ENCODE measurements at places on chromosomes 1 and 21.
A peak's percentile ranks its signal among the peaks of the same experiment; 100 is the strongest.

DNA sequence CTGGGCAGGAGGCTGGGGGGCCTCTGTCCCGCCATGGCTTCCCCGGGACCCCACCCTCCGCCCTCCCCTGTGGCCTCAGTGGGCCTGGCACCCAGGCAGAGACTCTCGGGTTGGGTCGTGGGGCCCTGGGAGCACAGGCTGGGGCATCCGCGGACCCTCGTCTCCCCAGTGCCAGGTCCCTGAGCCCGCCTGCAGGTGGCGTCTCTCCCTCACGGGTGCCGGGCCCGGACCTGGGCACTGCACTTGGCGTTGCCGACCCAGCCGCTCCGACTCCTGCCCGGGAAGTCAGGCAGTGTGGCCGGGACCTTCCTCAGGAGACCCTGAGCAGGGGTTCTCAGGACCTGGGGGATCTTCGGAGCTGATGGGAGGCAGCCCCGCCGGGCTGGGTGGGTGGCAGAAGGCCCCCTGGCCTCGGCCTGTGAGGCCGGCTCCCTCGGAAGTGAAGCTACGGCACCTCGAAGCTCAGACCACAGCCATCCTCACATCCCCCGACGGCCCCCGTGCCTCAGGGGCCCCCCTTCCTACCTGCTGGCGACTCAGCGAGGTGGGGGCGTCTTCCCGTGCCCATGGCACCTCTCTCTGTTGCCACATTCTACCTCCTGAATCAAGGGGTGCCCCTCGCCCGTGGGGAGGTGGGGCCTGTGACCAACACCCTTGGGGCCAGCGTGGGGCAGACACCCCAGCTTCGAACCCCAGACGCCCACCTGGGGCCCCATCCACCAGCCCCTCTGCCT lies 6.4 kb upstream of the C1orf159 start:
- H3K27ac ChIP-seq, result no peak overlapping the region
- no peaks in the 10 kb centered on the region for H3K36me3 ChIP-seq
- peaks cover 37% of the 10 kb centered on the region for H3K27me3 ChIP-seq
- H3K4me3 ChIP-seq, result no peak overlapping the region
- peaks cover 10% of the 10 kb centered on the region for H3K4me1 ChIP-seq
- peak; percentile 89 for DNase-seq

DNA sequence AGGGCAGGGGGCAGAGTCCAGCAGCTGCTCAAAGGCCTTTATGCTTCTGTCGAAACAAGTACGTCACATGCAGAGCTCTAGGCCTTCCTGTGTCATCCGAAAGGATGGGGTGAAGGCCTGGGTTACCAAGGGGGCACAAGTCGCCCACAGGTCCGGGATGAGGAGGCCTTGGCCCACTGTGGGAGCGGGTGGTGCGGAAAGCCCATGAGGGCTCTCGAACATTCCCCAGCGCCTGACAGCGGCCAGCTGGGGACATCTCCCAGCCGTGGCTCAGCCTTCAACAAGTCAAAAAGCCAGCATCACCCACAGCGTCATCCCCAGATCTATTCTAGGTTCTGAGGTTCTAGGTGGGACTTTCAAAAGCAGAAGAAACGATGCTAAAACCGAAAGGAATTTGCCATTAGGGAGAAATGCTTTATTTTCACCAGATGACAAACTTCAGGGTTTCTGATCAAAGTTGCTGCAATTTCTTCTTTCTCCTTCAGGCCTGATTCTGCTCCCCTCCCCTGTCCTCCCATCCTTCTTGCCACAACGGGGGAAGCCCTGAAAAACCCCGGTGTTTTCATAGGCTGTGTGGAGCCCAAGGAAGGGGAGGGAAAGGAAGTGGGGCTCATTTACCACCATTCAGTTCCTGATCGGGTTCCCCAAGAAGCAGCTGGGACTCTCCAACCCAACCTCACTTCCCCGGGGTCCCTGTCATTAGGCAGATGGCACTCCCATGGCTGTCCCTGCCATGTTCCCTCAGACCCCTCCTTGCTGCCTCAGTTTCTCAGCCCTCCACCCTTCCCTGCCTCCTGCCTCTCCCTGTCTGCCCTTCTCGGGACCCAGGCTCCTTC lies 17.6 kb downstream of the GPR137B start:
- H3K4me1 ChIP-seq, result no peaks in the 10 kb centered on the region
- no peak overlapping the region for H3K27ac ChIP-seq
- H3K4me3 ChIP-seq, result no peak overlapping the region
- no peak for DNase-seq

DNA sequence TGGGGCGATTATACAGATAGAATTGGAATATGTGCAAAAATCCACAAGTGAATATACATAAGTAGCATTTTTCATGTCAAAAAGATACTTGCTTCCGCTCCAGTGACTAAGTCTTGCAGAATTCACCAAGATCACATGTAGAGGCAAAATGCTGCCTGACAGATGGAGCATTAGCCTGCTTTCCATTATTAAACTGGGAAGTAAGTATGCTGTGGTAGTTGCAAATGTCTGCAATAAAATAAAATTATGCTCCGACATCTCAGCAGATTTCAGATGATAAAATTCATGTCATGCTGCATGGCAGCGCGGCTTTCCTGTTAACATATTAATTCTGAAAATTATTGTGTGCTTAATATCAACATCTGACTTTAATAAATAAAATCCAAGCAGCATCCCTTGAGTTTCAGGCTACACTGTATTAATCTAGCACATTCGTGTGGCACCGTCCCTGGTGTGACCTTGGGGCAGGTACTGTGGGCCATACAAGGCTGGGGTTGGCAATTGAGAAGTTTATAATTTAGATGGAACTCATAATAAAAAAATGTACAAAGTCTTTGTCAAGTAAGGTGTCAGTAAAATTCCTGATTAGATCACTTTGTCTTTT lies 366.4 kb upstream of the ZP4 start:
- DNase-seq, result no peak
- no peak overlapping the region for H3K27ac ChIP-seq
- no peaks in the 10 kb centered on the region for H3K27me3 ChIP-seq
- H3K4me3 ChIP-seq, result no peak overlapping the region
- no peaks in the 10 kb centered on the region for H3K4me1 ChIP-seq

DNA sequence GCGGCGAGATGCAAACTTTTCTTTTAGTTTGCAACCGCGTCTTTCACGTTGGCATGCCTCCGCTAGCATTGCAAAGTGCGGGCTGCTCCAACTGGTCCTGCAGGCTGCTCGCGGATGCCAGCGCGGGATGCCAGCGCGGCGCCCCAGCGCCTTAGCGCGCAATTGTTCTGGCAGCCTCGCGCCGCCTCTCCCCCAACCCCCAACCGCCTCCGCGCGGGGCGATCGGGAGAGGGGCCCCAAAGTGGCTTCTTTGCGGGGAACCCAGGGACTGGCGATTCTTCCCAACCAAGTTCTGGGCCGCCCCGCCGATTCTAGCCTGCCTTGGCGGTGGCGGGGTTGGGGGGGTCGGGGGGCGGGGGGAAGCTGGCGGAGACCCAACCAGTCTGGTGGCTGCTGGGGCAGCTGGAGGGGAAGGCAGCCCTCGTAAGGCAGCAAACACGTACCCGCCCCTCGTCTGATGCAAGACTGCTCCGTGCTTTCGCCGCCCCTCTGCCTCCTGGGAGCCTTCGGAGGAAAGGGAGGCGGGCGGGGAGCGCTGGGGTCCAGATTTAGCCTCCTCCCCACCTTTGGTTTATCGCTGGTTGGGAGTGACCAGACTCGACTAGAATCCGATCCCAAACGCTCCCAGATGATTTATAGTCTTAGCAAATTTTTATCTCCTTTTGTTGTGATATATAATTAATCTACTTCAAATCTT lies 756 bp downstream of the PHGDH start:
- peaks cover 41% of the 10 kb centered on the region for H3K4me1 ChIP-seq
- H3K27me3 ChIP-seq, result peaks cover 34% of the 10 kb centered on the region
- H3K27ac ChIP-seq, result peak overlapping the region; percentile 82

DNA sequence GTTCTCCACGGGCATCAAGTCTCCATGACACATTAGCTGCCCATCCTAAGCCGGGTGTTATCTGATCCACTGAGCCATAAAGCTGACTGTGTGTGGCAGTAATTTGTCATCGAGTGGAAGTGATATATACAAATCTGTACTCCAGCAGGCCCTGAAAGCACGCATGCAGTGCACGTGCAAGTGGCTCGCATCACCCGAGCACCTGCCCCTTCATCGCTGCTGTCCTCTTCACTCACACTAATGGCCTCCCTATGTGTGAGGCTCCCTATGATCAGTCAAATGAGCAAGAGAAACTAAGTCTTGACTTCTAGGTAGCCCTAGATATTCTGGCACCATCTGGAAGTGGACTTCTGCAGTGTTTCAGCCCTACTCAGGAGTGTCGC lies 248.6 kb downstream of the MATN1 start:
- no peaks in the 10 kb centered on the region for H3K36me3 ChIP-seq
- no peak overlapping the region for H3K4me3 ChIP-seq
- no peaks in the 10 kb centered on the region for H3K4me1 ChIP-seq
- H3K27ac ChIP-seq, result no peak overlapping the region

DNA sequence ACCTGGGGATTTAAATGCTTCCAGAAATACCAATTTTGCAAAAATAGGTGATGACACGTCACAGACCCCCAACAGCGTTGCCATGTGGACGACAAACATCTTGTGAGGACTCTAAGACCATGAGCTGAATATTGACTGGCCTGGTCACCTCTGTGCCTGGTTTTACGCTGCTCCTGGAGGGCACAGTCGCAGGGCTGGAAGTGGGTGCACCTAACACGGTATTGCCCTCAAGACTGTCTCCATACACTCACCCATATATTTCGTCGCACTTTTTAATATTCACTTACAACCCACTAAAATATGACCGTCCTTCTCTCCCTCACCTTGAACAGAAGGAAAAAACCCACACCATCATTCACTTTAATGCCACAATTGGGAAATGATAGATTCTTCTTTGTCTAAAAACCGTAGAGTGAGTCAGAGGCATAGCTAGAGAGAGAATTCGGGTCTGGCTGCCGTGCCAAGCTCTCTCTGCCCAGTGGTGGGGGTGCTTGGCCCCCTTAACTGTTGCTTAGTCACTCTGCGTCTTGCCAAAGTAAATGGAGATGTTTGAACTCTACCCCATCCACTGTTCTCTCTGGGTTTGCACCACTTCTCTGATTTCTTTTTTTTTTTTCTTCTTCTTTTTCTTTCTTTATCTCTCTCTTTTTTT lies 40.8 kb upstream of the UTS2 start:
- no peaks in the 10 kb centered on the region for H3K4me1 ChIP-seq
- H3K27me3 ChIP-seq, result peaks cover 25% of the 10 kb centered on the region
- H3K4me3 ChIP-seq, result no peak overlapping the region
- no peak overlapping the region for H3K27ac ChIP-seq
- DNase-seq, result no peak
- H3K36me3 ChIP-seq, result no peaks in the 10 kb centered on the region

- no peak overlapping the region for H3K4me3 ChIP-seq
- H3K36me3 ChIP-seq, result no peaks in the 10 kb centered on the region
- H3K27ac ChIP-seq, result no peak overlapping the region
- peaks cover 47% of the 10 kb centered on the region for H3K27me3 ChIP-seq
These were observed 993 bp upstream of the PROK1 start for GRCh38 chr1:110449661-110450651.

GRCh38 chr1:62367005-62367557 lies 47.8 kb upstream of the KANK4 start:
- H3K27me3 ChIP-seq, result peaks cover 17% of the 10 kb centered on the region
- no peak for DNase-seq
- H3K27ac ChIP-seq, result no peak overlapping the region
- no peak overlapping the region for H3K4me3 ChIP-seq

GRCh38 chr1:150151291-150152181 lies 1.8 kb downstream of the PLEKHO1 start:
- H3K27ac ChIP-seq, result peak overlapping the region; percentile 97
- H3K27me3 ChIP-seq, result peaks cover 17% of the 10 kb centered on the region
- peaks cover 61% of the 10 kb centered on the region for H3K36me3 ChIP-seq
- DNase-seq, result peak; percentile 85

GRCh38 chr1:226949401-226949800 lies 9.3 kb downstream of the COQ8A start:
- no peaks in the 10 kb centered on the region for H3K36me3 ChIP-seq
- no peaks in the 10 kb centered on the region for H3K4me1 ChIP-seq
- H3K4me3 ChIP-seq, result no peak overlapping the region
- DNase-seq, result no peak
- no peaks in the 10 kb centered on the region for H3K27me3 ChIP-seq

DNA sequence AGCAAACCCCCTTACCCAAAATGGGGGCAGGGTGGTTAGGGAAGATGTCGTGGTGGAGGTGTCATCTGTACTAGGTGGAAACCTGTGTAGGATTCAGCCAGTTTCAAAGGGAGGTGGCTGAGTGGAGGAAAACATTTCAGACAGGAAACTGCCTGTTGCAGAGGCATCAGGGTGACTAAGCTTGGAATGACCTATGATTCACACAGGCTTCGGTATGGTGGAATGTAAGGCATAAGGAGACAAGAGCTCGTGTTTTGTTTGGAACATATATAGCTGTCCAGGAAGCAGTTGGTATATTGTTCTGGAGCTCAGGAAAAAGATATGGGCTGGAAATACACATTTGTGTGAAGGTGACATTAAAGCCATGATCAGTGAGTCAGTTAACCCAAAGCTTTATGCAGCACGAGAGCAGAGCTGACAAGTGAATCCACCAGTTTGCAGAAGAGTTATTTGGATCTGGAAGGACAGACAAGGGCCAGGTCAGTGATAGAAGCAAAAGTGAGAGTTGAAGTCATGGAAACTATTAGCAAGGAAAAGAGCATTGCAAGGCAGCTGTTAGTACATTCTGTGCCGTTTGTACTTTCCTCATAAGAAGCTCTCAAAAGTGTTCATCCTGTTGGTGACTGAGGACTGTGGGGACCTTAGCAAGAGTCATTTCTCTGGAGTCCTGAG lies 12.2 kb downstream of the UTP25 start:
- H3K27ac ChIP-seq, result no peak overlapping the region
- no peak overlapping the region for H3K4me3 ChIP-seq
- H3K4me1 ChIP-seq, result no peaks in the 10 kb centered on the region
- no peaks in the 10 kb centered on the region for H3K27me3 ChIP-seq
- H3K36me3 ChIP-seq, result peaks cover 63% of the 10 kb centered on the region

GRCh38 chr1:214864896-214865688 lies 217.4 kb upstream of the KCNK2 start:
- H3K4me3 ChIP-seq, result no peak overlapping the region
- H3K27ac ChIP-seq, result no peak overlapping the region
- no peaks in the 10 kb centered on the region for H3K36me3 ChIP-seq
- no peak for DNase-seq
- no peaks in the 10 kb centered on the region for H3K4me1 ChIP-seq
- H3K27me3 ChIP-seq, result no peaks in the 10 kb centered on the region

- no peak for DNase-seq
- H3K27ac ChIP-seq, result no peak overlapping the region
- H3K36me3 ChIP-seq, result no peaks in the 10 kb centered on the region
- no peaks in the 10 kb centered on the region for H3K4me1 ChIP-seq
- peaks cover 26% of the 10 kb centered on the region for H3K27me3 ChIP-seq
These were observed 31.0 kb upstream of the CREG1 start for GRCh38 chr1:167584581-167584980.

DNA sequence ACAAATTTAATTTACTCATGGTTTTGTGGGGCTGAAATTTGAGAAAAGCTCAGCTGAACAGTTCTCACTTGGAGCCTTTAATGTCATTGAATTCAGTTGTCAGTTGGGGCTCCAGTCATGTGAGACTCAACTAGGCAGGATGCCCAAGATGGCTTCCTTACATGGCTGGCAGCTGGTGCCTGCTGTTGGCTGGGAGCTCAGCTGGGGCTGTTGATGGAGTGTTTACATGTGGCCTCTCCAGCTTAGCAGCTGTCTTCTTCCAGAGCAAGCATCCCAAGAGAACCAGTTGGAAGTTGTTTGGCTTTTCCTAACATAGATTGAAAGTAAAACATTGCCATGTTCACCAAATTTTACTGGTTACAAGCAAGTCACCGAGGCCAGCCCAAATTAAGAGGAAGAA lies 81.8 kb upstream of the KCNA3 start:
- H3K27me3 ChIP-seq, result peaks cover 15% of the 10 kb centered on the region
- DNase-seq, result no peak
- H3K4me1 ChIP-seq, result no peaks in the 10 kb centered on the region
- no peaks in the 10 kb centered on the region for H3K36me3 ChIP-seq
- no peak overlapping the region for H3K4me3 ChIP-seq
- H3K27ac ChIP-seq, result no peak overlapping the region
